ENCODE measurements at places on chromosomes 3 and 15. TPM values are rescaled to one million over a fixed set of nuclear protein-coding genes. Genes with fewer than 3 reads are reported as not detected.

Gene PIF1
- 21.1 TPM for total RNA-seq

Gene CHRNA5
- 27.3 TPM for total RNA-seq

Gene P2RY14
- not detected for total RNA-seq

Gene MOBP
- 0.02 TPM for total RNA-seq

Gene SLC28A1
- not detected for total RNA-seq

Gene SAMMSON
- not detected for total RNA-seq

Gene SAXO2
- 2.4 TPM for total RNA-seq

Gene CKMT1B
- total RNA-seq = 4.8 TPM

Gene PRTG
- 12.5 TPM for total RNA-seq

Gene ALDH1A2
- total RNA-seq = 0.16 TPM

Gene MITF
- 8.5 TPM for total RNA-seq

Gene GP9
- total RNA-seq = not detected

Gene MBD4
- 20.8 TPM for total RNA-seq
